ENCODE measurements at places on chromosomes 3 and 15.

- no peak for DNase-seq
These were observed 508.2 kb upstream of the SUCLG2 start for GRCh38 chr3:68162644-68163043.

DNA sequence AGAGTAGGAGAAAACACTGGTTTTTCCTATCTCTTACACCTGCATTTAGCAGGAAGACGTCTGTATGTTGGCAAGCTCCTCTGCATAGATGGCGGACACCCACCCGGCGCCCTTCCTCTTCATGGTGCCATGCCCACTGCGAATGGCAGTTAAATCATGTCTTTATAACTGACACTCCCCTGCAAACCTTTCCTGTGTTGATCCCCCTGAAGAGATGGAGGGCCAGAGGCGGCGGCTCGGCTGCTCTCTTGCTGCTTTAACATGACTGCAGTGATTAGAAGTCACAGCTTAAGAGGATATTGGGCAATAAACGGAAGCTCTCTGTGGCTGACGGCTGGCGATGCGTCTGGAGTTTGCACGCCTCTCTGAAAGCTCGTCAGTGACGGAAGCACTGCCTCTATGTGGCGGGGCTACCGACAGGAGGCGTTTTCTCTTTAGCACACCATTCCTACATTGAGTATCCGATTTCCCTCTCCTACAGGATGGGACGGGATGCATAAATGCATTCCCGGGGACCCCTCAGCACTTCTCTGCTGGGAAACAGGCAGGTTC is 25.5 kb upstream of the SNRPA1 start:
- DNase-seq: peak; percentile 35

DNA sequence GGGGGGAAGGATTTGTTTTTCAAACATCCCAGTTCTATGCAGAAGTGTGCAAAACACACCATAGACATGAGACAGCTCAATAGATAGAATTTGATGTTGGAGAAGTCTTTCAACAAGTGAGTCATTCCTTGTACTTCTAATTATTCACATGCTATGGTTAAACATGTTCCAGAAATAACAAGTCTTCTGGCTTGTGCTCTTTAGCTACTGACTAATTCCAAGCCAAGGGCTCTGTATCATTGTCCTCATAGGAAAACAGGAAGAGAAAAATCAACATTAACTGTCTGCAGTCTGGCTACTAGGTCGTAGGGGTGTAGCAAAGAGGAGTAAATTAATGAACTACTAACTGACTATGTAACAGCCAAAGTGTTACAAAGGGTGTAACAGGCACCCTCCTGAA is 25.8 kb downstream of the LDHAL6B start:
- no peak for DNase-seq

- no peak for DNase-seq
These were observed 280.9 kb upstream of the KCNMB2 start for GRCh38 chr3:178255315-178255714.

DNA sequence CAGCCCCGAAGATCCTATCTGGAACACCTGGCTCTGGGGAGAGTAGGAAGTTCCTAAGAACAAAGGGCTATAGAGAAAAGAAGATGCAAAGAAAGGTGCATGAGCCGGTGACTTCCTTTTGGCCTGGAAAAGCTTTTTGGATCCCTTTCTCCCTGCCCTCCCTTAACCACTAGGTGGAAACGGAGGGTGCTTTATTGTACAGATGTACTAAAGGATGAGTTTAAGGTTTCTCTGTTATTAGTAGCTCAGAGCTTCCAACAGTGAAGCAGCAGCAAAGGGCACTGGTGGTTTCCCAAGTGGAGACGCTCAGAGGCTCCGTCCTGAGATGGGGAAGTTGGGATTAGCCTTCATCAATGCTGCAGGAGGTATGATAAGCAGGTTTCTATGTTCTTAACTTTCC is 5.9 kb upstream of the ADGRG7 start:
- DNase-seq: no peak

DNA sequence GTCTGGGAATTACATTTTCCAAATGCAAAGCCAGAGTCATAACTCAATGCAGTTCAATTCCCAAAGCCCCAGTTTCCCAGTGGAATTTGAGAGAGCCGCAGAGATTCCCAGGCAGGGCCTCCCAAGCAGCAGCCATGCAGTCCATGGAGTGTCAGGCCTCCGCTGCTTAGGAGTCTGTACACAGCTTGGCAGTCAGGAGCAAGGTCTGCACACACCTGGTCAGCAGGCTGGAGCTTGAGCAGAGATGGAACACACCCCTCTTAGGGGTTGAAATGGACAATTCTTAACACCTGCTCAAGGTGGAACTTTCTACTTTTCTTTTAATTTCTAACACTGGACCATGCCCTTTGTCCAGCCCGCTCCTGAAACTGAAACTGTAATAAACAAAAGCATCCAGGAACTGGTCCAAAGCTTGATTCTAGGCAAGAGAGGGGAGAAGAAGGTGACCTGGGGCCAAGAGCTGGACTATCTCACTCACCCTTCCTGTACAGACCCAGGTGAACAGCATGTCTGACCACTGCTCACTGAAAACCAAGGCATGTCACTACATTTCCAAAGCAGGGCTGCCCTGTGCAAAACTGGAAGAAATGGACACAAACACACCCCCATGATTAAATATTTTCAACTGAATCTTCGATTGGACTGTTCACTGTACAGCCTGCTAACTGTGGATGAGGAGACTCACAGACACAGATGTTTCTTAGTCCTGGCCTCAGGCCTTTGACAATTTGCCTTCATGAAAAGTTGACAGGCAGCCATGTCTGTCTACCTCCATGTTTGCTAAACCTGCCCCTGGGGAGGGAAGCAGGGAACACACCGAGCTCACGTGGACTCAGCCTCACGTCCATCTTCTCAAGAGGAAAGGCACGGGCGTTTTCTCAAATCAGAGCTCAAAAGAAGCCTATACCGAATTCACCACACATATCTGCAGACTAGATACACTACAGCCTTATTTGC is 48.6 kb upstream of the DUSP7 start:
- DNase-seq: no peak

GRCh38 chr3:30227571-30228301 is 378.7 kb upstream of the TGFBR2 start:
- no peak for DNase-seq

GRCh38 chr3:32593903-32594525 is 23.4 kb upstream of the DYNC1LI1 start:
- DNase-seq: no peak

GRCh38 chr3:139309061-139309591 is 34.7 kb upstream of the MRPS22 start:
- no peak for DNase-seq

GRCh38 chr15:66131831-66132230 is 121.7 kb downstream of the MEGF11 start:
- DNase-seq: no peak

GRCh38 chr3:31157047-31157694 is 262.7 kb upstream of the GADL1 start:
- DNase-seq: no peak

DNA sequence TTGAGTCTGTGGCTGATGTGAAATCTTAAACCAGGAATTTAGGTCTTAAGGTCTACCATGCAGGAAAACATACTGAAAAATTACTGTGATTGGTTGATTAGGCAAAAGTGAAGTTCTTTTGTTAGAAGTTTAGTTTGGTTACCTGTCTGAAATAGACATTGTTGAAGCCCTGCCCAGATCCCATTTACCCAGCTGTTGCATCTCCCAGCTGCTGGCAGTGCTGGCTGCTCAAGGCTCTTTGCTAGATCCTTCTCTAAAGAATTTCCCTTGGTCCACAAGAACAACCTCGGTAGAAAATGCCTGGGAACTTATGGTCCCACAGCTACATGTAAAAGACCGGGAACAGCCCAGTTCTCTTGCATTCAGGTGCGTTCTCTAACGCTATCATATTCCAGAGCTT is 137.3 kb downstream of the EDEM1 start:
- DNase-seq: no peak

GRCh38 chr3:53881691-53882593 is at the start of gene ACTR8:
Gene ACTR8 (minus strand): TSS chr3:53882152. CDS start chr3:53882101, 51 bp downstream.
- DNase-seq: peak; percentile 83

GRCh38 chr3:128597900-128598299 is 52.7 kb downstream of the RPN1 start:
- DNase-seq: no peak

- no peak for DNase-seq
These were observed 21.9 kb upstream of the POLR2M start for GRCh38 chr15:57684491-57685151.

- no peak for DNase-seq
These were observed 661.2 kb upstream of the NR2F2 start for GRCh38 chr15:95669146-95669922.

DNA sequence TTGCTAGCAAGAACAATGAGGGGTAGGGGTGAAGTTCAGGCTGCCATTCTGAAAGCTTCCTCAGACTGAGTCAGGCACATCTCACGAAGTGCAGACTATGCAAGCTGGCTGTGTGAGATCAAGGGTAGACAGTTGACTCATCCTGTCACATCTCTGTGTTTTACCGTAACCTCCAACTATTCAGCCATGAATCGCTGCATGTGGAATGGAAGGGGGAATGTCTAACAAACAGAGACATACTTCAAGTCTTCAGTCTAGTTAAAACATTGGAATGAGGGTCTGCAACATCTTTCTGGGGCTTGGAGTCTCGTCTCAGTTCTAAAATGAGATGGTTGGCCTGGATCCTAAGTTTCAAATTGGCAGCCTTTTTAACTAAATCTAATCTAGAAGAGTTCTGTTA is 25.9 kb downstream of the AGTR1 start:
- no peak for DNase-seq

GRCh38 chr15:57245130-57245529 is 131.2 kb upstream of the CGNL1 start:
- DNase-seq: no peak

- no peak for DNase-seq
These were observed 64.2 kb upstream of the TMEM115 start for GRCh38 chr3:50423543-50423942.

GRCh38 chr3:69994919-69995318 is 4.6 kb upstream of the SAMMSON start:
- no peak for DNase-seq

DNA sequence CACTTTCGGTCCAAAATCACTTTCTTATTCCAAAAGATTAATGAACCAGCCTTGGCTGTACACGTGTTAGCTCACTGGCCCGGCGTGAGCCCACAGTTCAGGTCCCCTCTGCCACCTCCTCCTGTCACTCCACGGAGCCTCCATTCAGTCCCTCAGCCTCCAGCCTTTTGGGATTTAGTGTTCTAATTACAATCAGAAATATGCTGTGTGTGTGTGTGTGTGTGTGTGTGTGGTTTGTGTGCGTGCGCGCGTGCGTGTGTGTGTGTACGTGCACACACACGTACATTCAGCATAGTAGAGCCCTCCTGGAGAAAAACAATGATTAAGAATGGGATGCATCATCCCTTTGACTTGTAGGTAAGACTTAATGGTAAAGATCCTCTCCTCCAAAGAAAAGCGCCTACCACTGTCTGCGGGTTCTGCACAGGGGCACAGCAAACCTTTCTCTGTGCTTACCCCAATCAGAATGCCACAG is 801 bp downstream of the CA12 start:
- no peak for DNase-seq

DNA sequence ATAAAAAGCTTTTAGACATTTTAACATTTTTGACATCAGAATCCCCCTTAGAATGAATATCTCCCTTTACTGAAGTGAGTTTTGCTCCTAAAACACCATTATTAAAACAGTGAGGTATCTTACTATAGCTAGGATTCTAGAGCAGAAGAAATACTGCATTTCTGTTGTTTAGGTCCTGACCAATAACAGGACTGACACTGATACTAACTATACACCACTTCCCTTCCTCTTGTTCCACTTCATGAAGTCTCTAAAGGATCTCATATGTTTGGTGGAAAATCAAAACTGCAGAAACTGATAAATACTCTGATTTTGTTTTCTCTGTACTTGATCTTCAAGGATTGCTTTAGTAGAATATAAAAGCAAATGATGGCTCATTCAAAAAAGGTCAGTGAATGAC is 230.7 kb downstream of the SUCLG2 start:
- no peak for DNase-seq

DNA sequence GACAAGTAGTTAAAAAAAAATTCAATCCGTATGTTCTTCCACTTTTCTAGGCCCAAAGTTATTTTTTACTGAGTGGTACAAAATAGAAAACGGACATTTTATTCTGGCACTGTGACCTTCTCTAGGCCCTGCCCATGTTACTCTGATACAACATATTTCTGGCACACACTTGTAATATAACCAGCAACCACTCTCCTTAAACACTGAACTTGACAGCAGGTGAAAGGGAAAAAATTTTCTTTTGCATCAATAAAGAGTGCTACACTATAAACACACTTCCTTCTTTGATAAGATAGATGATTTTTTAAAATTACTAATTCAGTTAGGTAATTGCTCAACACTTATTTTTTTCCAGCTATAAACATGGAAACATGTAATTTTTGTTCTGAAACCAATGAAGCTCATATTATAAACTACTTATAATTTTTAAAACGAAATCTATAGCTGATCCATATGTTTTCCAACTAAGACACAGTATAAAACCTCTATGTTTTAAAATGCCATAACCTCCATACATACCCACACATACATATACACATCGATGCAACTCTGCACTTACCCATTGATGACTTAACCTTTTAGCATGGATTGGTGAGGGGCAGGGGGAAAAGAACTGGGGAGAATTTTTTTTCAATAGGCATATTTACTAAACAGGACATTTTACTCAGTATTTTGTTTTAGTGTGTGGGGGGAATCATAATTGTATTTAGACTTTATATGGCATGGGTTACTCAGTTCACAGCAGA is 5.3 kb upstream of the CTNNB1 start:
- DNase-seq: no peak

DNA sequence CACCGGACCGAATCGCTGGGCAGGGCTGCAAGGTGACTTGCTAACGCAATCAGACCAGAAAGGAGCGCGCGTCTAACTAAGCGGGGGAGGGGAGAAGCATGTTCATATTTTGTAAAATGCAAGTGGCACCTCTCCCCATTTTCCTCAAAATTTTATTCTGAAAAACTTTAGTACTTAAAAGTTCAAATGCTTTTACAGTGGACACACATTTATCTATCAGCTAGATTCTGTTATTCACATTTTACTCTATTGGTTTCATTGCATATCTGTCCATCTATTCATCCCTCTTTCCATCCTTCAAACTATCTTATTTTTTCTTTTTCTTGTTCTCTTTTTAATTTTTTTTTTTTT is 46.1 kb upstream of the KLHL25 start:
- DNase-seq: no peak

- DNase-seq: no peak
These were observed 59.9 kb upstream of the PTX3 start for GRCh38 chr3:157376603-157377300.

GRCh38 chr3:29494305-29495036 is 213.6 kb downstream of the RBMS3 start:
- no peak for DNase-seq

GRCh38 chr15:73951601-73952000 is 25.3 kb downstream of the LOXL1 start:
- DNase-seq: no peak

All from stimulated activated CD8-positive, alpha-beta memory T cell treated with anti-CD3 and anti-CD28 coated beads, Interleukin-12 subunit alpha, Interleukin-12 subunit beta, amount 100 ng/mL, for 4 hours (primary cell).